ENCODE measurements at places on chromosomes 16 and 17. TPM values are rescaled to one million over a fixed set of nuclear protein-coding genes. Genes with fewer than 3 reads are reported as not detected.

The GNAO1 gene
- polyA plus RNA-seq = 1.4 TPM

The HYDIN gene
- 0.04 TPM for polyA plus RNA-seq

The CFAP52 gene
- not detected for polyA plus RNA-seq

The PKMYT1 gene
- polyA plus RNA-seq = 1.4 TPM

The ADAP2 gene
- polyA plus RNA-seq = 4.3 TPM

The MEIOB gene
- not detected for polyA plus RNA-seq

The PHF23 gene
- polyA plus RNA-seq = 16.1 TPM

The LRRC37A gene
- polyA plus RNA-seq = 0.36 TPM

The TBX21 gene
- 0.07 TPM for polyA plus RNA-seq

The SPNS3 gene
- 0.59 TPM for polyA plus RNA-seq

The CSH1 gene
- not detected for polyA plus RNA-seq

The DNAH2 gene
- under 0.01 TPM for polyA plus RNA-seq

The CCNF gene
- 0.51 TPM for polyA plus RNA-seq

The KRTAP4-12 gene
- polyA plus RNA-seq = not detected

The RASL10B gene
- 3.9 TPM for polyA plus RNA-seq

The KRTAP9-4 gene
- polyA plus RNA-seq = not detected

The ASPSCR1 gene
- 115 TPM for polyA plus RNA-seq

The IRX6 gene
- 3.0 TPM for polyA plus RNA-seq

The CFAP97D1 gene
- not detected for polyA plus RNA-seq

The STX1B gene
- 0.29 TPM for polyA plus RNA-seq

The ABCC6 gene
- polyA plus RNA-seq = 3.8 TPM
